Activated naive CD8-positive, alpha-beta T cell treated with anti-CD3 and anti-CD28 coated beads, Interleukin-2, amount 10 ng/mL, durations not matched to agents 7 days and 5 days (primary cell): ENCODE measurements at places on chromosomes 2 and 18. TPM values are rescaled to one million over a fixed set of nuclear protein-coding genes. Genes with fewer than 3 reads are reported as not detected.

DNA sequence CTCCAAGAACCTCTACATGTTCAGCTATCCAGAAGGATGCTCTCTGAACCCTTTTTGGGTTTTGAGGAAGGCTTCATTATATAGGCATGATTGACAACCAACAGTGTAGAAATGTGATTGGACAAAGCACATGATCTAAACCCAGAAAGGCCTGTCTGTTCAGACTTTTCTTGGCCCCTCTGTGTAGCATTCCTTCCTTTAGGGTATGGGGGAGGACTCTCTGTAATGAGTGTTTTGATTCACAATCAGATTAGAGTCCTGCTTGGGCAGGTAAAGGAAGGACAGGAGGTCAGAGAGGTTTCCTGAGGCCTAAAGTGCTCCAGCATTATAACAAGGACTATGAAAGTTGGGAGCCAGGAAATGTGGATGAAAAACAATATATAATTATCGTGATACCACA is 13.6 kb downstream of the GULP1 start:
- no peaks in the 10 kb centered on the region for H3K36me3 ChIP-seq
- no peak for DNase-seq
- H3K4me1 ChIP-seq: no peaks in the 10 kb centered on the region

The VRK2 gene
- 22.8 TPM for total RNA-seq

DNA sequence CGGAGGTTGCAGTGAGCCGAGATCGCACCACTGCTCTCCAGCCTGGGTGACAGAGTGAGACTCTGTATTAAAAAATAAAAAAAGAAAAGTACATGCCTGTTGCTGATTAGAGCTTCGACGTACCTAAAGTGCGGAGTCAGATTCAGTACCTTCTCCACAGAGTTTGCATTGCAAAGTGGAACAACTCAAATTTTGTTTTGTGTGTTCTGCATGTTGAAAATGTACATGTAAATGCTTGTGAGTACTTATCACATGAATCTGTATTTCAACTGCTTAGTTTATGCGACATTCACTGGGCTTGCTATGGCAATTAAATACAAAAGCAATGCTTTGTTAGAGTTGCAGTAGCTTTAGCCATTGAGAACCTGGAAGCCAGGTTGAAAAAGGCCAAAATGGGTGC is 36.4 kb downstream of the ACTR2 start:
- no peak overlapping the region for H3K4me3 ChIP-seq
- peaks cover 17% of the 10 kb centered on the region for H3K4me1 ChIP-seq
- H3K36me3 ChIP-seq: peaks cover 27% of the 10 kb centered on the region
- no peak overlapping the region for H3K27ac ChIP-seq
- no peaks in the 10 kb centered on the region for H3K27me3 ChIP-seq

DNA sequence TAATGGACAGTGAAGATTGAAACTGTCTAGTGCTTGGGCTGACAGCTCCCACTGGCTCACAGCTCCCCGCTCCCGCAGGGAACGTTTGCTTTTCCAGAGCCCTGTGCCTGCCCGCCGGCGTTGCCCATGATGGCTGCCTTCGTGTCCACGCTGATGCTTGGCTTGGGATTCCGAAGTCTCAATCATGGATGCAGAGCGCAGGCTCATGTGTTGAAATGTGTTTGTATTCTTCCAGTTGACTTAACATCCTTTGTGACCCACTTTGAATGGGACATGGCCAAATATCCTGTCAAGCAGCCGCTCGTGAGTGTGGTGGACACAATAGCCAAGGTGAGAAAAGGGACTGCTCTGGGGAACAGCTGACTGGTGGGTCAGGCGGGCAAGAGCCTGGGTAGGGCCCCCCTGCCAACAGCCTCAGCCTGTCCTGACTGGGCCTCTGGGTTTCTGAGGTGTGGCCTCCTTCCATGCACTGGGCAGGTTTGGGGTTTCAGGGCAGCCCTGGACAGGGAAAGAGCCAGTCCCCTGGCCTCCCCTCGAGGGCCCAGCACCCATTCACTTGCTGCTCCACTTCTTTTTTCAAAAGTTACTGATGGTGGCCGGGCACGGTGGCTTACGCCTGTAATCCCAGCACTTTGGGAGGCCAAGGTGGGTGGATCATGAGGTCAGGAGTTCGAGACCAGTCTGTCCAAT is 42.8 kb downstream of the ATP6V1C2 start:
- no peak for DNase-seq
- no peaks in the 10 kb centered on the region for H3K36me3 ChIP-seq

DNA sequence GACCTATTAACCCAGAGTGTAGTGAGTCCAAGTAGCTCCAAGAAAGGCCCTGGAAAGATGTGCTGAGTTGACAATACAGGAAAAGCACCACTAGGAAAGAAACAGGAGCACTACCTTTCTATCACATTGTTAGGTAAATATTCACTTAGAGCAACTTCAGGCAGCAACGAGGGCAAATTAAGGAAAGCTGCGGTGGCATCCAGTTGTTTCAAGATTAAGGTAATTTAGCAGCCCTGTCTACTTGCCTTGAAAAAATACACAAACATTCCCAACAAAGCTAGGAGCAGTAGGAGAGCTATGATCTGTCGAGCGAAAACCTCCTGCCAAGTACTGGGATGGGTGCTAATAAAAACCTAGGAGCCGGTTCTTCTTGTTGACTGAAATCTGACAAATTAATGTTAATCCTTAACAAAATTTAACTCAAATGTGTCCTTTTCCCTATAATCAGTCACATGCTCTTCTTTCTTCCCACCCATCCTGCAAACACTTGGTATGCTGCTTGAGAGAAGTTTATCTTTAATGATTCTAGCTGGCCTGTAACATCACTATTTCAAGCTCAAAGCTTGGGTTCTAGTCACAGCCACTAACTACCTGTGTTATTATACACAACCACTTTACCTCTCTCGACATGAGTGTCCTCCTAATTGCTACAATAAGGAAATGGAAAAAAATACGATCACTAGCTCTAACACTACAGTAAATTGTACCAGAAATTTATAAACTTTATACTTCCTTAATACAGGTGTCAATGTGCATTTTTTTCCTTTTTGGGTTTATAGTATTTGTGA is 2.0 kb downstream of the ACAA2 start:
- H3K4me1 ChIP-seq: peaks cover 42% of the 10 kb centered on the region
- peak overlapping the region; percentile 93 for H3K4me3 ChIP-seq
- H3K27me3 ChIP-seq: no peaks in the 10 kb centered on the region
- no peak for DNase-seq
- H3K27ac ChIP-seq: no peak overlapping the region

GRCh38 chr2:138708682-138709241 is 71.4 kb downstream of the NXPH2 start:
- no peaks in the 10 kb centered on the region for H3K36me3 ChIP-seq
- DNase-seq: no peak
- peaks cover 2% of the 10 kb centered on the region for H3K4me1 ChIP-seq
- H3K4me3 ChIP-seq: no peak overlapping the region
- no peaks in the 10 kb centered on the region for H3K27me3 ChIP-seq
- no peak overlapping the region for H3K27ac ChIP-seq

GRCh38 chr18:46477425-46478011 is 179.5 kb downstream of the LOXHD1 start:
- no peaks in the 10 kb centered on the region for H3K36me3 ChIP-seq
- H3K4me1 ChIP-seq: peaks cover 14% of the 10 kb centered on the region
- no peak overlapping the region for H3K4me3 ChIP-seq

- no peaks in the 10 kb centered on the region for H3K27me3 ChIP-seq
- DNase-seq: no peak
- H3K4me3 ChIP-seq: no peak overlapping the region
- H3K36me3 ChIP-seq: peaks cover 26% of the 10 kb centered on the region
Observed at GRCh38 chr18:9283791-9284190, 50.8 kb upstream of the TWSG1 start.

The CD302 gene
- total RNA-seq: 0.47 TPM

DNA sequence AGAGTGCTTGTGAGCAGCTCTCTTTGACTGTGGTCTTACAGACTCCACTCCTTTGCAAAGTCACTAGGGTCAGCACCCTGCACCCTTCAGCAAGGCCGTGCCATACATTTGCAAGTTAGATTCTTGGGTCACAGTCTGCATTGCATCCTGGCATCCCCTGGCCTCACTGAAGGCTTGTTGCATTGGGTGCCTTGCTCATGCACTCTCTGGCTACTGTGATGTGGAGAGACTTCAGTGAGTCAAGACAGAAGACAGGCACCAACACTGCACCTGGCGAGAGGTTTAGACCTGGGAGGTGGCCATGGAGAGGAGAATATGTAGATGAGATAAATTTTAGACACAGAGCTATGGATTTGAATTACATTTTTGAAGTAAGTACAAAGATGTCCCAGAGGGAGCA is 146.4 kb upstream of the COPS8 start:
- H3K4me1 ChIP-seq: no peaks in the 10 kb centered on the region
- peaks cover 2% of the 10 kb centered on the region for H3K27me3 ChIP-seq
- H3K4me3 ChIP-seq: no peak overlapping the region
- no peak overlapping the region for H3K27ac ChIP-seq
- H3K36me3 ChIP-seq: no peaks in the 10 kb centered on the region
- no peak for DNase-seq
